NCI-H460 (cell line): ENCODE measurements at places on chromosomes 16 and 17. TPM values are rescaled to one million over a fixed set of nuclear protein-coding genes. Genes with fewer than 3 reads are reported as not detected.

GRCh38 chr16:11484691-11485258 is 101.9 kb downstream of the LITAF start:
- DNase-seq = no peak

KRTAP3-1 gene
- total RNA-seq = not detected in 2 replicates

MGAT5B gene
- total RNA-seq = 0.72 and 1.2 TPM in 2 replicates

LLGL2 gene
- 8.8 and 9.2 TPM in 2 replicates for total RNA-seq

TERB1 gene
- total RNA-seq = 0.20 TPM in 1 of 2 replicates, not detected in the other

DNA sequence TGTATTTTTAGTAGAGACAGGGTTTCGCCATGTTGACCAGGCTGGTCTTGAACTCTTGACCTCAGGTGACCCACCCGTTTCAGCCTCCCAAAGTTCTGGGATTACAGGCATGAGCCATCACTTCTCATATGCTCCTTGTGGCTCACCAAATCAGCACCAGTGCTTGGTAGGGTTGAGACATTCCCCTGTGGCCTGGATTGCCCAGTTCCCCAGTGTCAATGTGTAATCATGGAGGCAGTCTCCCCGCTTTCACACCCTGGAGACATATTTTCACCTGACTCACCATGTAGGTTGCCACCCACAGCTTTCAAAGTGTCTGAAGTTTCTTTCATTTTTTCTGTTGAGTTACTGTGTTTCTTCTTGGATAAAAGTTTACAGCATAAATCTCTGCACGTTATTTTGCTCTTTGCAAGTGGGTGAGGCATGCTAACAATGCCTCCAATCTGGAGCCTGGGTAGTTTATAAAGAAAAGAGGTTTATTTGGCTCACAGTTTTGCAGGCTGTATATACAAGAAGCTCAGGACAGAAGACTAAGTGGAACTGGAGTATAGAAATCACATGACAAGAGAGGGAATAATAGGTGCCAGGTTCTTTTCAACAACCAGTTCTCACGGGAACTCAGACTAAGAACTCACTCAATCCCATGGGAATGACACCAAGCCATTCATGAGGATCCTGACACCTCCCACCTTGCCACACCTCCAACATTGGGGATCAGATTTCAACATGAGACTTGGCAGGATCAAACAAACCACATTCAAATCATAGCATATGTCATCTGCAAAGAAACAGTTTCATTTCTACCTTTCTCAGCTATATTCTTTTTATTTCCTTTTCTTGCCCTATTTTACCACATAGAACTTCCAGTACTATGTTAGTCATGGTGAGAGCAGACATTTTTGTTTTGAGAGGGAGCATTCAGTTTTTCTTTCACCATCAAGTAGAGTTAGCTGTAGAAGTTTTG is 113.2 kb downstream of the PHKB start:
- no peak for DNase-seq

DNA sequence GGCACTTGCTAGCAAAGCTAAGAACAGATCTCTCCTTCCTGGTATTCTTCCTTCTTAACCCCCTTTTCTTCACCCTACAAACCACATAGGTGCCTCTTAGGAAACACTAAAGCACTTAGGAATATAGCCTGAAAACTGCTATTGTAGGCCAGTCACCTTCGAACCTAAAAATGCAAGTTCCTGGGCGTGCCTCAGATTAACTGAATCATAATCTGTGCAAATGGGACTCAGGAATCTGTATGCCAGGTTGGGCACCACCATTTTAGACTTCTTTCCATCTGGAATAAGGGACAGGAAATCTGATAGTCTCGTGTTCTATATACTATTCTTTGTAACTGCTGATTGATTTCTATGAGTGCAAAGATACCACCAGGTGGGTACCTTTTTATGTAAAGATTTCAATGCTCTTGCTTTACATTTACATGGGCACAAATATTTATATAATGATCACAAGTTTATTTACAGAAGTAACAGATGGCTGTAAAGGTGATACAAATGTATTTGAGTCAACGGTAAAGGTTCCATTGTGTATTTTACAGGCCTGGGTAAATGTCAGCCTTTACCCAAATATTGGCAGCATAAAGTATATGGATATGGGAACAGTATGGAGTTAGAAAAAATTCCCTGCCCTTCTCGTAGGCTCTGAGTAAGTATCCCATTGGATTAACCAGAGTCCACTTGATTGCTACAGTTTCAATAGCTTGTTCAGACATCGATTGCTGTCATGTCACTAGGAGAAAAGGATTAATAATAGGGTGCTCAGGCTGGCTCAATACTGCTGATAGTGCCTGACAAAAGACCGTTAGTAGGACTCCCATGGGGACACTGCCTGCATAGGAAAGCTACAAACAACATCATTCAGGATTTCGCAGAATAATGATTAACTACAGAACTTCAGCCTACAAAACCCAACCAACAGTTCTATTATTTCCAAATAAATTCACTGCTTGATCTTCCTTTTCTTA is 124.7 kb downstream of the SNX11 start:
- no peak for DNase-seq

- DNase-seq = no peak
These were observed 20.0 kb downstream of the SLC43A2 start for GRCh38 chr17:1608676-1609075.

DNA sequence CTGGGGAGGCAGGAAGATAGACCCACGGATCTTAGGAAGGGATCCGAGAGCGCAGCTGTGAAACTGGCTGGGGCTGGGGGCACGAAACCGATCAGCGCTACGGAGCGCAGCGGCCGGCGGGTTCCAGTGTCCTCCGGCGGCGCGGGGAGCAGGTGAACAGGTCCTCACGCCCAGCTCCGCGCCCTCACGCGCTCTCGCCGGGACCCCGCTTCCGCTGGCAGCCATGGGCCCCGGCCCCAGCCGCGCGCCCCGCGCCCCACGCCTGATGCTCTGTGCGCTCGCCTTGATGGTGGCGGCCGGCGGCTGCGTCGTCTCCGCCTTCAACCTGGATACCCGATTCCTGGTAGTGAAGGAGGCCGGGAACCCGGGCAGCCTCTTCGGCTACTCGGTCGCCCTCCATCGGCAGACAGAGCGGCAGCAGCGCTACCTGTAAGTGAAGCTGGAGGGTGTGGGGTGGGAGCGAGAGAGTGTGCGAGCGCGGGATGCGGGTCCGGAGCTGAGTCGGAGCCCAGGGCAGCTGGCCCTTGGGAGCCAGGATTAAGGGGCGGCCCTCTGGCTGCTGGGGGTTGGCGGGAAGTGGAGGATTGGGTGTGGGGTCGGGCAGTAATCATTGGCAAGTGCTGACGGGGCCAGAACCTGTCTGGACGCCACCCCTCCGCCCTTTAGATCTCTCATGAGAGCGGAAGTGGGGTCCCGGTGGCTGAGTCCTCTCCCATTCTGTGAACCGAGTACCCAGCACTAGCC is 479 bp downstream of the ITGA3 start:
- peak; percentile 57 for DNase-seq

DNA sequence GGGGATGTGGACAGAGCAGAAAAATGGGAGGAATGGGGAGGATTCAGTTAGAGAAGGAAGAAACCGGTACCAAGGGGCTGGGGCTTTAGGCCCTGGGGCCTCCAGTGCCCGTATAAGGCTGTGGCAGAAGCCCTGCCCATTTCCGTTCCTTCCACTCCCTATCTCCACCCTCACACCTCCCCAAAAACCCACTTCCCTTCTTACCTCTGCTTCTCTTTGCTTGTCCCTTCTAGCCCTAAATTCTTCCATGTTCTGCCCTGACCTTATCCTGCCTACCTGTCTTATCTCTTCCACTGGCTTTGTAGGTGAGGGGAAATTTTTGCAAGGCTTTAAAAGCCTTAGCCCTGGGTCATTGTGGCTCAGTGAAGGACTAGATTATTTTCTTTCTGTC is 4.1 kb downstream of the RNF167 start:
- DNase-seq = no peak

CCDC57 gene
- total RNA-seq = 21.2 and 21.3 TPM in 2 replicates

DNA sequence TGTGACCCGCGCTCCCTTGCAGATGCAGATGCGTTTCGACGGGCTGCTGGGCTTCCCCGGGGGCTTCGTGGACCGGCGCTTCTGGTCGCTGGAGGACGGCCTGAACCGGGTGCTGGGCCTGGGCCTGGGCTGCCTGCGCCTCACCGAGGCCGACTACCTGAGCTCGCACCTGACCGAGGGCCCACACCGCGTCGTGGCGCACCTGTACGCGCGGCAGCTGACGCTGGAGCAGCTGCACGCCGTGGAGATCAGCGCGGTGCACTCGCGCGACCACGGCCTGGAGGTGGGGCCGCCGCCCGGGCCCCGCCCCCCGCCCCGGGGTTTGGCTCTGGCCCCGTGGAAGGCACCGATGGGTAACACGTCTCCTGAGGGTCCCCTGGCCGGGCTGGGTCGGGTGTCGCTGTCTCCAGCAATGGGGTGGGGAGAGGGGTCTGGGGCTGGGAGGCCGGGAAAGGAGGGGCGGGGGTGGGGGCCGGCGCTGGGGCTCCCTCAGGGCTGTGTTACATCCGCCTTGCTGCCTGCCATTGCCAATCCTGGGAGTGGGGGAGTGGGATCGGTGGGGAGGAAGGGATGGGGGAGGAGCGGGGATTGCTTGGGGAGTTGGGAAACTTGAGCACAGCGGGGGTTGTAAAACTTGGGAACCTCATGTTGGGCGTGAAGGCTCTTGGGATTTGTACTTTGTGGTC is 737 bp downstream of the NUDT16L1 start:
- DNase-seq = no peak
